ENCODE measurements at places on chromosomes 6 and 20.

DNA sequence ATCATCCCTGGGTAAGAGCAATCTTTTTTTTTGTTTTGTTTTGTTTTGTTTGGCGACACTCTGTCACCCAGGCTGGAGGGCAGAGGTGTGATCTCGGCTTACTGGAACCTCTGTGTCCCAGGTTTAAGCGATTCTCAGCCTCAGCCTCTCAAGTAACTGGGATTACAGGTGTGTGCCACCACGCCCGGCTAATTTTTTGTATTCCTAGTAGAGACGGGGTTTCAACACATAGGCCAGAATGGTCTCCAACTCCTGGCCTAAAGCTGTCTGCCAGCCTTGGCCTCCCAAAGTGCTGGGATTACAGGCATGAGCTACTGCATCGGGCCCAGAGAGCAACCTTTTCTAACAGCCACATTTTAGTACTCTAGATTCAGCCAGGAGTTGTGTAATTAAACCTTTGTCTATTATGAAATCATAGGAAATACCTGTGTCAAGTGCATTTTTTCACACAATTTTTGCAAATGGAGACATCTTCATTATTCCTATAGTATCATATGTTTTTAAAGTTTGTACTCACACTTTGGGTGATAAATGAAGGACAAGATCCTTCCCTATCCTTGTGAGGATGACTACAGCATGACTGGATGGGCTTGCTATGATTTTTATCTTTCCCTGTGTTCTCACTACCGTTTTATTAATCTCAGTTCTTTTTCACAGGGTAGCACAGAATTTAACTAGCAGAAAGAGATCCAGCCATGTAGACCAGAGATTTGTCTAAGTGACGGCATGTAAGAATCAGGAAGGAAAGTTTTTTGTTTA, 82.6 kb downstream of the OR2B2 start:
- no peak for DNase-seq

- no peak for DNase-seq
These were observed 487.6 kb downstream of the PREX1 start for GRCh38 chr20:48339986-48340882.

GRCh38 chr6:52572536-52572935, 4.3 kb downstream of the TRAM2 start:
- no peak for DNase-seq

DNA sequence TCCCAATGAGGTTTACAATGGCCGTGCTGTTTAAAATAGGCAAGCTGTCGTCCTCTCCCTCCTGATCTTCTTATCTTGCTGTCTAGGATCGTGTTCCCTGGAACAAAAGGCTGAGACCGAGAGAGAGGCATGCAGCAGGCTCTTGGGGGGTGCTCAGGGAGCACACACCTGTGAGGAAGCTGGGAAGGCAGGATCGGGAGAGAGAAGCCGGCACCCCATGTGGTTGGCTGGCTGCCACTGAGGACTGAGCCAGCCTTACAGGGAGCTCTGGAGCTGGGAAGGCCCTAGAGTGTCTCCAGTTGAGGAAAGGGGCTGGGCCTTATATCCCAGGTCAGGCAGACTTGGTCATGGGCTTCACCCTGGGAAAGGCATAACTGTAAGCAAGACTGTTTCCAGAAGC, 184.2 kb downstream of the LY86 start:
- no peak for DNase-seq

GRCh38 chr6:20716865-20717264, 182.6 kb downstream of the CDKAL1 start:
- DNase-seq = no peak
